ENCODE measurements at places on chromosomes 4 and X.

DNA sequence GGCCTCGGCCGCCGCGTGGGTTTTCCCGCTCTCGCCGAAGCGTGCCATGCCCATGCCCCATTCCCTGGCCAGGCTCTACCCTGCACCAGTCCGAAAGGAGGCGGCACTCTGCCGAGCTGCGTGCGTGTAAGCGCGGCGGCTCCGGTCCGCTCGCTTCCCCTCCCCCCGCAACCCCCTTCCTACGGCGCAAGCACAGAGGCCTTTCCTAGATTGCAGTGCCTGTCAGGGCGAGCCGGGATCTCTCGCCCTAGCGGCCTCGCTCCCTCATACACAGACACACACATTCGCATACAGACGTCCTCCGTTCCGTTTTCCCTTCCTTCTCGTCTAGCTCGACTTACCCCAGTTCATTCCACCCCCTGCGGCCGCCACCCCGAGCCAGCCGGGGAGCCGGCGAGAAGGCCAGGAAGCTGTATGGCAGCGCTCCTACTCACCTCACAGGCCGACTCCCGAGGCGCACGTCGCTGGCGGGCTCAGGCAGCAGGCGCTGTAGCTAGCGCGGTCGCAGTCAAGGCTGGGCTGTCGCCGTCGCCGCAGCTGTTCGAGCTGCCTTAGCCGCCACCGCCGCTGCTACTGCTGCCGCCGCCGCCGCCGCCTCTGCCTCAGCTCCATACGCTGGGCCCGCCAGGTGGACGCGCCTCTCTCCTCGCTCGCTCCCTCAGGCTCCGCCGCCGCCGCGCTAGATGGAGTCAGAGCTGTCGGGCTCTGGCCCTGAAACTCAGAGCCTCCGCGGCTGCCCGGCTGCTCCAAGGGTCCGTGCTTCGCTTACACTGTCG, 615 bp downstream of the NEXMIF start:
- peak; percentile 18 for DNase-seq

DNA sequence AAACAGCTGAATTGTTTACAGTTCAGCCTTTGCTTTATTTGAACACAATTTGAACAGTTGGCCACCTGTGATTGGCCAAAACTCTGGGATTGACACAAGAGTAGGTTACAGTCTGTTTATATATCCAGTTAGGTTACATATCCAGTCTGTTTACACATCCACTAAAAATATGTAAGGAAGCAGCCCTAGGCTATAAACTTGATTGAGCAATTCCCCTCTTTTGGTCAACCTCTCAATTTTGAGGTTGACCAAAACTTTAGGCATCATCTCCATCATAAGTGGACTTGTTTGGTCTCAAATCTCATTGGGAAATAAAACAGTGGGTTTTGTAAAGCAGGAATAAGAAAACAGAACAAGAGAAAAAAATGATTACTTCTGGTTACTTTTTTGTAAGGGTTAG, 190.8 kb downstream of the SPATA18 start:
- DNase-seq: peak; percentile 61

- DNase-seq: peak; percentile 90
Observed at GRCh38 chrX:48917139-48918001, 1.5 kb downstream of the PIM2 start.

DNA sequence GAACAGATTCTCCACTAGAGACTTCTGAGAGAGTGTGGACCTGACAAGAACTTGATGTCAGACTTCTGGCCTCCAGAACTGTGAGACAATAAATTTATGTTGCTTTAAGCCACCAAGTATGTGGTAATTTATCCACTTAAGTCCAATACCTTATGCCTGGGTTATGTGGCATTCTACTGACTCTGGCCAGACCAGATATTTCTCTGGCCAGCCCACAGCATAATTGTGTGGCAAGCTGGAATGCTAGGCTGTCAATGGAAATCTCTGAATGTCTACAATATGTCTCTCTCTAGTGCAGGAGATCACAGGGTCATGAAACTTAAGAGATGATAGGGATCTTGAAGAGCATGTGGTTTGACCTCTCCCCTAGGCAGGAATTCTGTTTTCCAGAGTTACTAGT, 251.0 kb downstream of the ZNF674 start:
- peak; percentile 53 for DNase-seq

GRCh38 chr4:123624959-123625358, 228.4 kb downstream of the SPRY1 start:
- DNase-seq: no peak

DNA sequence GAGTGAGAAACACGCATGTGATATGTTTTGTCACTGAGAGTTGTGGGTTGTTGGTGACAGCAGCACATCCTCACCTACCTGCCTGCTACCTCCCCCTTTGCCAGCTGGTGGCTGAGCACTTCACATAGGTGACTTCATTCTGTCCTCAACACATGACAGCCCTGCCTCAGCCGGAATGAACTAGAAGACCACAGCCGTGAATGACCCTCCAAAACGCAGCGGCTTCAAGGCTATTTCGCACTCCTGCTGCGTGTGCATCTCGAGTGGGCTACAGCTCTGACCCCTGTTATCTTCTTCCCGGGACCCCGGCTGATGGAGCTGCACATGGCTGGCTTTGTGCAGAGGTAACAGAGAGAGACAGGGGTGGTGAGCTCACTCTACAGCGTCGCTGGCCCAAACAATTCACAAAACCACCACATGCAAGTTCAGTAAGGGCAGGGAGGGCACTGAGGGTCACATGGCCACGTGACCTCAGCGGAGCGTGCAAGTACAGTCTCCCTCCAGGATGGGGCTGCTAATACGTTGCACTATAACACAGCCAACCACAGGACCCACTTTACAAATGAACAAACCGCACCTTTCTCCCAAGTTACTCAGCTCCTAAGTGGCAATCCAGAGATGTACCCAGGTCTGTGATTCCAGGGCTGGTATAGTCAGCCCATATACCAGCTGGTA, 6.3 kb upstream of the PPP2R2C start:
- no peak for DNase-seq
